CD4-positive, alpha-beta T cell (primary cell): ENCODE measurements at places on chromosomes 11 and 22. TPM values are rescaled to one million over a fixed set of nuclear protein-coding genes. Genes with fewer than 3 reads are reported as not detected.

BIRC3 gene
- total RNA-seq = 124 TPM

YPEL4 gene
- 7.3 TPM for total RNA-seq

DNA sequence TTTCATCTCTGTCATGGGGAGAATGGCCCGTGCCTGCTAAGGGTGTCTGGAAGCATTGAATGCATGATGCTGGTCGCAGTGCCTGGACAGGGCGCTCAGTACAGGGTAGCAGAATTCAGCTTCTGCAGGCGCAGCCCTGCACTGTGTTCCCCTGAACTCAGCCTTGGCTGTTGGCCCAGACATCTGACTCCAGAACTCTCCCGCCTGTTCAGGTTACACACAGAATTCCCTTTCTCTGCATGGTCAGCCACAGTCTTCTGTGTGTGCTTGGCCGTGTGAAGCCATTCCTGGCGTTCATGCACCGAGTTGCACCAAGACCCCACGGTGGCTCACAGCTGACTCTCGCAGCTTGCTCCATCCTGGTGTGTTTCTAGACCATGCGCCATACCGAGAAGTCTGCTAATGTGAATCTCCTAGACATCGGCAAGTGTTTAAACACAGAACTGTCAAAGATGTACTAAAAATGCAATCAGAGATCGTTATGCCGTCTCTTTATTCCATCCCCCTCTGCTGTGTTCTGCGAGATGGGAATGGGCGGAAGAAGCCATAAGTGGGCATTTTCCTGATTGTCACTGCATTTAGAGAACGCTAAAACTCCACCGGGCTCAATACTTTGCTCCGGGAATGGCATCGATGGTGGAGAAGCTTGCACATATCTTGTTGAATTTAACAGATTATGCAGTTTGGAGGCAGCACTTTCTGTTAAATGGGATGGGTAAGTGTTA is 55.6 kb downstream of the MPPED1 start:
- DNase-seq = no peak

DNA sequence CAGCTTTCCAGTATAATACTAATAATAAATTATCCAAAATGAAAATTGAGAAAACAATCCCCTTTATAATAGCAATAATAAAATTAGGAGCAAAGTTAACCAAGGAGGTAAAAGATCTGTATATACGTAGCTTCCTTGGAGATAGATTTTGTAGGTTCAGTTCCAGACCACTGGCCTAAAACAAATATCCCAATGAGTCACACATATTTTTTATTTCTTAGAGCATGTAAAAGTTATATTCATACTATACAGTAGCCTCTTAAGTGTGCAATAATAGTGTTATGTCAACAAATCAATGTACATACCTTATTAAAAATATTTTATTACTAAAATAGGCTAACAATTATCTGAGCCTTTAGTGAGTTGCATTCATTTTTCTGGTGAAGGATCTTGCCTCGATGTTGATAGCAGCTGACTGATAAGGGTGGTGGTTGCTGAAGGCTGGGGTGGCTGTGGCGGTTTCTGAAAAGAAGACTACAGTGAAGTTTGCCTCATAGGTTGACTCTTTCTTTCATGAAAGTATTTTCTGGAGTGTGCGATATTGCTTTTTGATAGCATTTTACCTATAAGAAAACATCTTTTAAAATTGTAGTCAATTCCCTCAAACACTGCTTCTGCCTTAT is 178.5 kb downstream of the ARHGAP42 start:
- no peak for DNase-seq

- DNase-seq = no peak
Measured at GRCh38 chr22:47592791-47593190, 830.3 kb downstream of the TBC1D22A start.

GRCh38 chr11:9581556-9582161 is 8.2 kb downstream of the WEE1 start:
- DNase-seq = no peak

DNA sequence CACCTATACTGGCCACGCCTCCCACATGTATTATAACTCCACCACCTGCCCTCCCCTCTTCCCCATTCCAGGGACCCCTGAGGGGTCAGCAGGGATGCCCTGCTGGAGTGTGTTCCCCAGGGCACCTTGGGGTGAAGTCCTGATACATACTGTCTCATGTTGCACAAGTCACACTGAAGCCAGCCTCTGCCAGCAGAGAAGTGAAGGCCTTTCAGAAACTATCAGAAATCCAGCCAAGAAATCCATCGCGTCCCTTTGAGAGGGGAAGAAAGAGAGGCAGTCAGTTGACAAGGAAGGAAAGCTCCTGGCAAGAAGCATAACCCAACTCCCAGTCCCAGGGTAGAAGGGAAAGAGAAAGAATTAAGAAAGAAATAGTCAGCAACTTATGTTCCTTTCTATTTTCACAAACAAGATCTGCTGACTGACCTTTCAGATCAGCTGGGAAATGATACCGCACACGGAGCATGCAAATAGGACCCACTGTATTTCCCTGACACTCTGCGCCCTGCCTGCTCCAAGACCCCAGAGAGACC is 45.2 kb downstream of the SC5D start:
- DNase-seq = no peak

FOLR1 gene
- not detected for total RNA-seq

GRCh38 chr22:46522797-46523196 is 14.6 kb downstream of the CELSR1 start:
- no peak for DNase-seq

- DNase-seq = no peak
Measured at GRCh38 chr11:96154802-96155520, 188.0 kb downstream of the MAML2 start.

GRCh38 chr11:120577041-120577440 is 65.5 kb downstream of the GRIK4 start:
- no peak for DNase-seq

DNA sequence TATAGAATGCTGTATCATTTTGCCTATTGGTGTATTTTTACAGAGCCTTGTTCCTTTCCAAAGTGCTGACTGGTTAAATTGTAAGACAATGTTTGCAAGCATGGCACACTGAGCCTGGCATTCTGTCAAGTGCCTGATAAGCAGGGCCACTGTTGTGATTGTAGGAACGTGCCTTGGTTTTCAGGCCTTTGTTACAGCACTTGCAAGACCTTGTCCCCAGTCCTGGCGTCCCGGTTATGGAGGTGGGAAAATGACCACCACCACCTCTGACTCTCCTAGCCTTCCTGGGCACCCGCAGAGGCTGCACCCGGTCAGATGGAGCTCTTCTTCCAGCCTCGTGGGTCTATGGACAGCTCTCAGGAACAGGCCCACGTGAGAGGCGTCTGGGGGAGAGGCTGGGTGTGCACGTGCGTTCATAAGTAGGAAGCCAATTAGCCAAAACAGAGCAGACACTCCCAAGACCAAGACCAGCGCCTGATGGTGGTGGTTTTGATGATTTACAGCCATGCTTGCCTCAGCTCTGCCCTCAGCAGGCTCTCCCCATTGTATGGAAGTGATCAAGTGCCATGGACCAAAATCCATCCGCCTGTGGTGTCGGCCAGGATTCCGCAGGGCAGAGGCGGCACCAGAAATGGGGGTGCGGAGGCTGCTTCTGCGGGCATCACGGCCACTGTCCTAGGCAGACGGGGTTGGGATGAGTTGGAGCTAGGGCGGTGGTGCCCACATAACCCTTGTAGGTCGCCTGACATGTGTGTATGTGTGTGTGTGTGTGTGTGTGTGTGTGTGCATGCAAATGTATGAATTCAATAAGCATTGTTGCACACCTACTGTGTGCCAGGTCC is 89.8 kb downstream of the RTL6 start:
- no peak for DNase-seq

DNA sequence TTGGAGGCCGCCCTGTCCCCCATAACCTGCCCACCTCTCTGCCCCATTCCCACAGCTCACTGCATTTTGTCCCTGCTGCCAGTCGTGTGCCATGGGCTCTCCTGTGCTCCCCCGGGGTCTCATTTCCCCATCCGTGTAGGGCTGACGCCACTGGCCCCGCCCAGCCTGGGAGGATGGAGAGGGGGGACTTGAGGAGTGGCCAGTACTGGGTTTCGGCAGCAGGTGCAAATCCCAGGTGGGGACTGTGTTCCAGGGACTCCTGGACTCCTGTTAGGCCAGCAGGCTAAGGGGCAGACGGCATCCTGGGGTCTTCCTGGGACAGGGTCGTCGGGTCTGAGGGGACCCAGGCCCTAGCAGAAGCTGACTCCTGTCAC is 1.2 kb upstream of the MYO7A start:
- DNase-seq = no peak

DNA sequence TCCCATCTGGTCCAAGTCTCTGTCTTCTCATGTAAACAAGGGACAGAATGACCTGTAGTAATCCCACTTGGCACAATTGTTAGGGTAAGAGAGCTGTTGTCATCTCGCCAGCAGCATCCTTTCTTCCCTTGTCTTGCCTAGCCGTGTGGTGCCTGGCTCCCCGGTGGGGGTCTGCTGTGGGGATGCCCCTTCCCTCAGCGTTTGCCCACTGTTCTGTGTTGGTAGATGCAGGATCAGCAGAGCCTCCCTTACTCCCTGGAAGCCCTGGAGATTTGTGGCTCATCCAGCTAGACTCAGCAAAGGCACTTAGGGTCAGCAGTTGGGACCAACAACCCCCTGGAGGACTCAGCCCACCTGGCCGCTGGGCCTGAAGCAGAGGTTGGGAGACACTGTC is 13.0 kb downstream of the ACO2 start:
- DNase-seq = no peak

- no peak for DNase-seq
Measured at GRCh38 chr11:87128372-87128771, 90.6 kb downstream of the TMEM135 start.

DNA sequence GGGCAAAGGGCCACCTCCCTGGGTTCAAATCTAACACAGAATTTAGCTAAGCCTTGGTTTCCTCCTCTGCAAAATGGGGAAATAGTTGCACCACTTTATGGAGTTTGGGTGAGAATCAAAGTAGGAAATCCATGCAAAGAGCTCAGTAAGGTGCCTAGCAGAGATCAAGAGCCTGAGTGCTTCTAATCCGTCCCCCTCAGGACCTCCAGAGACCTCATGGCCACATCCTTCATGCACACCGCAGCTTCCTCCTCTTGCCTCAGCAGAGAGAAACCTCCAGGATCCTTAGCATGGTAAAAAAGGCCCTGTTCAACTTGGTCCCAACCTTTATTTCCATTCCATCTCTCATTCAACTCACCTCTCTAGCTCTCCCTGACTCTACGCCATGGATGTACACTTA is 37.8 kb upstream of the NAV2 start:
- no peak for DNase-seq

GGTLC2 gene
- not detected for total RNA-seq

GRCh38 chr11:77173494-77173893 is 45.4 kb downstream of the MYO7A start:
- DNase-seq = no peak

GNB1L gene
- 6.5 TPM for total RNA-seq

- no peak for DNase-seq
Measured at GRCh38 chr11:1845561-1846452, 7.0 kb downstream of the TNNI2 start.

- no peak for DNase-seq
Measured at GRCh38 chr11:9302448-9302847, 11.9 kb downstream of the TMEM41B start.

- DNase-seq = no peak
Measured at GRCh38 chr11:92329646-92330045, 105.0 kb downstream of the FAT3 start.

GRCh38 chr11:35040221-35040942 is 98.6 kb upstream of the CD44 start:
- peak; percentile 50 for DNase-seq

- DNase-seq = no peak
Measured at GRCh38 chr22:47102081-47102480, 339.6 kb downstream of the TBC1D22A start.

DNA sequence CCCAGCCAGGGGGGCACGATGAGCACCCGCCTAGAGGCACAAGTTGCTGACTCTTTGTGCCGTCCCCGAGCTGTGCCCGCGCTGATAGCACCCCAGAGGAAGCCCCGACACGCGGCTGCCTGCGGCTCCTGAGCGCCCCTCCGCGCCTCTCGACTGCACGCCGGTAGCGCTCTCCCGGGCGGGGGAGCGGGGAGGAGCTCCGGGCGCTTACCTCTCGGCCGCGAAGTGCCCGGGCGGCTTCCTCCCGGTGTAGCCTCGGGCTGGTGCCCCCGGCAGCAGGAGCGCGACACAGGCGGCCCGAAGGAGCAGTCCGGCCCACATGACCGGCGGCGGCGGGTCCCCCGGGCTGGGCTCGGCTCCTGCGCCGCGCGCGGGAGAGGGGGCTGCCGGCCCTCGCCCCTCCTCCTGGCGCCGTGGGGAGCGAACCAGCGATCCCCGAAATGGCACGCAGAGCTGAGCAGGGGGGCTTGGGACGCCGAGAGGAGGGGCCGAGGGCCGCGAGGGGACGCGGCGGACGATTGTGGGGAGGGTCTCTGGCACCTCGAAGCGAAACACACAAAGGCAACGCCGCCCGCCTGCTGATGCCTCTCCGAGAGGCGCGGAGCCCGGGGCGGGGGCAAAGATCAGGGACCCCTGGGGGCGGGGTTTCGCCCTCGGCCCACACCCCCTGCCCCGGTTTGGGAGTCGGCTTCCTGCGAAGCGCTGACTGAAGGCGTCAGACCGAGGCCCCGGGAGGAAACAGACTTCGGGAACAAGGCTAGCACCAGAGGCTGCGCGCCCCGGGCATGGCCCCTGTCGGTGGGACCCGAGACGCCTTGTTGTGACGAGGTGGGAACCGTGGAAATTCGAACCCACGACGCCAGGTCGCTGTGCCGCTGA is at the start of gene VWCE:
TSS of gene VWCE (minus strand) at position 600 of the 879 bp plus-strand sequence. CDS start at position 321, 279 bp downstream.
- DNase-seq = peak; percentile 56

IGF2 gene
- not detected for total RNA-seq

- no peak for DNase-seq
Measured at GRCh38 chr22:37545703-37546436, 14.4 kb upstream of the CDC42EP1 start.

DNA sequence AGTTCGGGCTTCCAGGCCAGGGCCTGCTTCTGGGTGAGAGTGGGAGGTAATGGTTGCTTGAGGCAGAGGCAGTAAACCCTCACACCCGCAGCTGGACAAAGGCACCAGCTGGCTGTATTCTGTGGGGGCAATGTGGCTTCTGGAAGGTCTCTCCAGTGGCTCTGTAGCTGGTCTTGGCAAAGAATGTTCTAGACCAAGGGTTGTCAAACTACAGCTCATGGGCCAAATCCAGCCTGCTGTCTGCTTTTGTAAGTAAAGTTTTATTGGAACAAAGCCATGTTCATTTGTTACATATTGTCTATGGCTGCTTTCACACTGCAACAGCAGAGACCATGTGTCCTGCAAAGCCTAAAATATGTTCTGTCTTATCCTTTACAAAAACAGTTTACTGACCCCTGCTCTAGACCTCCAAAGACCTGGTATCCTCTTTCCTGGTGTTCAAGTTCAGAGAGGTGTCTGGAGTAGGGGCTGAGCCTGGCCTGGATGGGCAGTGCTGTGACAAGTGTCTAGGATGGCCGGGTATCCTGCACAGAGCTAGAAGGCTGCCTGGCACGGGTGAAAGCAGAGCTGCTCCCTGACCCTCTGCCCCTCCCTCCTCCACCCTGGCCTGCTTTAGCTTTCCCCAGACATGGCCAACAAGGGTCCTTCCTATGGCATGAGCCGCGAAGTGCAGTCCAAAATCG is 3.4 kb downstream of the TAGLN start:
- DNase-seq = no peak

GRCh38 chr11:69351460-69351859 is 57.5 kb downstream of the MYEOV start:
- DNase-seq = no peak

CACNA1I gene
- total RNA-seq = 29.2 TPM
